Ascending aorta (tissue), 2 donors: ENCODE measurements at places on chromosomes 2 and 18. TPM values are rescaled to one million over a fixed set of nuclear protein-coding genes. Genes with fewer than 3 reads are reported as not detected.

DNA sequence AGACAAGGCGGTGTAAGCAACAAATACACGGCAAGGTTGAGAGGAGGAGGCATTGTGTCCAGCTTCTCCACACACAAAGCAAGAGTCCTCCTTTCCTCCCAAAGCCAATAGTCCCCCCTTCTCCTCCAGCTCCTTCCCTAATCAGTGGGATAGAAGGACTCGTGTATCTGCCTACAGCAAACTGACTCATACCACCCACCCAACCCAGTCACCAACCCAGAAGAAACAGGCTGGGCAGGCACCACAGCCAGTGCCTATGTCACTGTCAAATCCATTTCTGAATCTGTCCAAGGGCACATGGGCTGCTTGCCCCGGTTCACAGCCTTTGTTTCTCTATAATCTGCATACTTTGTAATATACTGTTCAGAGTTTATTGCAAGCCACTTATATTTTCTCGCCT lies 19.2 kb upstream of the NMS start:
- H3K4me1 ChIP-seq, result no peaks in the 10 kb centered on the region
- H3K36me3 ChIP-seq, result no peaks in the 10 kb centered on the region
- no peak overlapping the region for H3K27ac ChIP-seq
- no peak overlapping the region for H3K4me3 ChIP-seq

GRCh38 chr2:109020217-109020637 lies 31.2 kb upstream of the EDAR start:
- no peak overlapping the region for H3K4me3 ChIP-seq
- DNase-seq, result no peak
- H3K4me1 ChIP-seq, result no peaks in the 10 kb centered on the region

DNA sequence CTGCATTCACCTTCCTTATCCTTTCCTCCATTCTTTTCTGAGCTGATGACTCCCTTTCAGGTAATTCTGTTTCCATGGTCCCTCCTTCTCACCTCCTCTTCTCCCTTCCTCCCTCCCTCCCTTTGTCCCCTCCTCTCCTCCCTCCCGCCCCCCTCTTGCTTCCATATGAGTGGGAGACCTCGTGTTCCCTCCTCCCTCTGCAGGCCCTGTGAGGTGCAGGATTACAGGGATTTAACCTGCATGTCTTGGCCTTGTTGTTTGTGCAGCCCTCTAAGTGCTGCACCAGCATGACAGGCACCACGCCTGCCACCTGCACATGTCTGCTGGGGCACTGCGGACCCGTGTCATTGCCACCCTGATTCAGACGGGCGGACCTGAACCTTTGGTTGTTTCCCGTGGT lies 103.1 kb downstream of the SNTG2 start:
- no peak for DNase-seq
- no peak overlapping the region for H3K4me3 ChIP-seq
- H3K36me3 ChIP-seq, result no peaks in the 10 kb centered on the region

GRCh38 chr2:43011158-43011491 lies 215.3 kb downstream of the ZFP36L2 start:
- H3K4me1 ChIP-seq, result no peaks in the 10 kb centered on the region
- no peaks in the 10 kb centered on the region for H3K36me3 ChIP-seq
- no peak overlapping the region for H3K27ac ChIP-seq
- no peak for DNase-seq

GRCh38 chr2:63614983-63615945 lies 26.5 kb downstream of the MDH1 start:
- no peak overlapping the region for H3K4me3 ChIP-seq
- no peaks in the 10 kb centered on the region for H3K27me3 ChIP-seq
- DNase-seq, result no peak
- H3K4me1 ChIP-seq, result no peaks in the 10 kb centered on the region

Gene UGT1A4
- not detected for total RNA-seq

Gene TSPYL6
- not detected for total RNA-seq

Gene OTX1
- not detected for total RNA-seq

Gene KIAA2012
- total RNA-seq, result 0.11 TPM
